ENCODE measurements at places on chromosomes 1 and 21. TPM values are rescaled to one million over a fixed set of nuclear protein-coding genes. Genes with fewer than 3 reads are reported as not detected.

The PAQR6 gene
- total RNA-seq = 6.5 TPM

The FALEC gene
- not detected for total RNA-seq

The MPL gene
- 0.79 TPM for total RNA-seq

The CREB3L4 gene
- total RNA-seq = 24.7 TPM
